ENCODE measurements at places on chromosomes 2 and 18.
A peak's percentile ranks its signal among the peaks of the same experiment; 100 is the strongest.

DNA sequence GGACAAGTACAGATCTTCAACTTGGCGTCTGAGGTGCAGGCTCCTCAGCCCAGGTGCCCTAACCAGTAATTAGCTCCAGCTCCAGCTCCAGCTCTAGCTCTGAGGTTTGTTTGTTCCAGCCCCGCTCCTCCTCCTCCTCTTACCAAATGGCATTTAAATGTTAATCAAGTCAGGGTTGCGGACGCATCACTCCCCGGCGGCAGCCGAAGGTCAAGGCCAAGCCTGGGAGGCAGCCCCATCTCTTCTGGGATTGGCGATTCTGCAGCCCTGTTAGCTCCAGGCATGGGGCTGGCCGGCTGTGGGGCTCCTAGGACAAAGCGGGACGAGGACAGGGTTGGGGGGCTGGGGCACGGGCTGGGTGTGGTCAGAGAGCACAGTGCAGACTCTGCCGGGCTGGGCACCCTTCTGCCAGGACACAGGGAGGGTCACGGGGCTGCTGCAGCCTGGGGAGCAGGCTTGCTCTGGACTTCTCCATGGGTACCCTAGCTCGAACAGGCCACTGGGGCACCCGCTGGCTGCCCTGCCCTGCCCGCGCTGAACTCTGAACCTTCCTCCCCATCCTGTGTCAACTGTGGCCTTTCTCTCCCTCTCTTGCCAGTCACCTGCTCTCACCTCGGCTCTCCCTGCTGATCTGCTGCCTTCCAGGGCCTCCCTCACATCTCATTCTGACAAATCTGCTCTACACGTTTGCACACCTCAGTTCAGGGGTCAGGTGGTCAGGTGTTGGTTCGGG lies 203.3 kb downstream of the CELF4 start:
- H3K4me1 ChIP-seq, result peaks cover 9% of the 10 kb centered on the region
- H3K27ac ChIP-seq, result no peak overlapping the region
- H3K27me3 ChIP-seq, result no peaks in the 10 kb centered on the region
- no peak for DNase-seq
- no peak overlapping the region for H3K4me3 ChIP-seq

DNA sequence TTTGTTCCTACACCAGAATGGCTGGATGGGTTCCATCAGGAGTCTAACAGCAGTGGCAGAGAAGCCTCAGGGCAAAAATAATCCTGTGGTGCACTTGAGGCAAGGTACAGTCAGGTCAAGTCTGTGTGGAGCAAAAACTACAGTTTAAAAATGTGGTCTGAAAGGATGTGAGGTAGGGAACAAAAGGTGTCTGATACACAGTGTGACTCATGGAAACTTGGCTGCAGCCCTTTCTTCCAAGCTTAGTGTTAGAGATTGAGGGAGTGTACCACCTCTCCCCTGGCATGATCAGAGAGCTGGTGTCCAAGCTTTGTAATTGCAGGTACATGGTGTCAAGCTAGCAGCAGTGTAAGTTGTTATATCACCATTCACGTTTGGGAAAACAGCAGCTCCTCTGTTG lies 8.9 kb downstream of the ANKAR start:
- peaks cover 3% of the 10 kb centered on the region for H3K4me1 ChIP-seq
- H3K27me3 ChIP-seq, result no peaks in the 10 kb centered on the region
- H3K27ac ChIP-seq, result no peak overlapping the region
- no peaks in the 10 kb centered on the region for H3K36me3 ChIP-seq

DNA sequence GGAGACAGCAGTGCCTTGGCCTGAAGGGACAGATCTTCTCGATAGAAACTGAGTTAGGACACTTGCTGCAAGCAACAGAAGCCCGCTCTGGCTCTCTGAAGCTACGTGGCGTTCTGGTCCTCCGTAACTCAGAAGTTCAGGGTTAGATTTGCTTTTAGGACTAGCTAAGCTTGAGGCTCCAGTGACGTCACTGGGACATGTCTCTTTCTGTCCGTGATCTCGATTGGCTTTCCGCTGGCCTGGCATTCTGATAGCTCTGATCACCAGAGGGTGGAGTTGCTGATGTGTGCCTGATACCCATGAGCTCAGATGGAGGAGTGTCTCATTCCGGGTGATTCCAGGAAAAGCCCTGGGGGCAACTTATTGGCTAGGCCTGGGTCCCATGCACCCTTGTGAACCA lies 75.0 kb downstream of the GLI2 start:
- H3K4me3 ChIP-seq, result no peak overlapping the region
- no peak for DNase-seq
- no peaks in the 10 kb centered on the region for H3K36me3 ChIP-seq
- H3K27me3 ChIP-seq, result peaks cover 4% of the 10 kb centered on the region
- no peak overlapping the region for H3K27ac ChIP-seq
- no peaks in the 10 kb centered on the region for H3K4me1 ChIP-seq

DNA sequence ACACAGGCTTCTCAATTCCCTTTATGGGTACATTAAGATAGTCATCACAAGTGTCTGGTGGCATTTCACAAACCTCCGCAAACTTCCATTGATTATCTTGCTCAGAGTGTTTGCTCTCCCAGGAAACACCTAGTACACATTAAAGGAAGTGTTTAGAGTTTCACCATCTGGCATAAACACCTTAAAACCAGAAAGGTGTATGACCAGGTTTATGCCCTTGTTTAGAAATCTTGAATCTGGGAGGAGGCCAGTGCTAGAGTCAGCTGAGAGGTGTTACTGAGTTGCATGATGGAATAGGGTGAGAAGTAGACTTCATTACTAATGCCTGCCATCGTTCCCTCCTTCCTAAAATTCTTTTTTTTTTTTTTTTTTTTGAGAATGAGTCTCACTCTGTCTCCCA lies 78.9 kb upstream of the FAM237A start:
- H3K4me1 ChIP-seq, result no peaks in the 10 kb centered on the region
- no peak overlapping the region for H3K27ac ChIP-seq
- H3K4me3 ChIP-seq, result no peak overlapping the region
- DNase-seq, result no peak
- H3K36me3 ChIP-seq, result no peaks in the 10 kb centered on the region

GRCh38 chr2:217641960-217642359 lies 360.8 kb downstream of the TNS1 start:
- no peak overlapping the region for H3K4me3 ChIP-seq
- H3K27ac ChIP-seq, result no peak overlapping the region
- no peaks in the 10 kb centered on the region for H3K27me3 ChIP-seq
- H3K4me1 ChIP-seq, result peaks cover 3% of the 10 kb centered on the region

- H3K4me3 ChIP-seq, result peak overlapping the region; percentile 94
- no peak for DNase-seq
- H3K4me1 ChIP-seq, result peaks cover 35% of the 10 kb centered on the region
- peak overlapping the region; percentile 77 for H3K27ac ChIP-seq
- H3K36me3 ChIP-seq, result no peaks in the 10 kb centered on the region
- H3K27me3 ChIP-seq, result no peaks in the 10 kb centered on the region
Measured at GRCh38 chr18:74290794-74291471, 830 bp downstream of the CYB5A start.

GRCh38 chr2:156434461-156435291 lies 1.5 kb upstream of the GPD2 start:
- peaks cover 5% of the 10 kb centered on the region for H3K4me1 ChIP-seq
- peak overlapping the region; percentile 97 for H3K27ac ChIP-seq
- no peaks in the 10 kb centered on the region for H3K36me3 ChIP-seq
- peak overlapping the region; percentile 74 for H3K4me3 ChIP-seq
- no peak for DNase-seq
- no peaks in the 10 kb centered on the region for H3K27me3 ChIP-seq

- no peaks in the 10 kb centered on the region for H3K27me3 ChIP-seq
- no peak overlapping the region for H3K4me3 ChIP-seq
- no peak overlapping the region for H3K27ac ChIP-seq
- no peak for DNase-seq
Measured at GRCh38 chr2:119810049-119810630, 50.4 kb downstream of the PTPN4 start.

- H3K27me3 ChIP-seq, result no peaks in the 10 kb centered on the region
- H3K4me1 ChIP-seq, result peaks cover 8% of the 10 kb centered on the region
- no peak overlapping the region for H3K27ac ChIP-seq
- no peaks in the 10 kb centered on the region for H3K36me3 ChIP-seq
Measured at GRCh38 chr2:124523096-124523495, 498.0 kb downstream of the CNTNAP5 start.

DNA sequence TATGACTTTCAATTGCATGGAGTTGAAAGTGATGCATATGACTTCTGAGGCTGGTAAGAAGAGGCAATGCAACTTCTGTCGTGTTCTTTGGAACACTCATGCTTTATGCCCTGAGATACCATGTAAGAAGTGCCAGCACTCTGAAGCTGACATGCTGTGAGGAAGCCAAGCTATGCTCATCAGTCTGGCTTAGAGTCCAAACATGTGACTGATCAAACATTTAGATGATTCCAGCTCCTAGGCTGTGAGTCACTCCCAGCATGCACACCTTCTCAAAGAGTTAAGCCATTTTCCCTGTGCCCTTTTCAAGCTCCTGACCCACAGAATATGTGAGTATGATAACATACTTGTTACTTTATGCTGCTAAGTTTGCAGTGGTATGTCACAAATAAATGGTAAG lies 15.8 kb upstream of the VRK2 start:
- DNase-seq, result no peak
- no peak overlapping the region for H3K27ac ChIP-seq
- H3K4me3 ChIP-seq, result no peak overlapping the region

GRCh38 chr2:190408538-190409271 lies 550 bp downstream of the MFSD6 start:
- H3K36me3 ChIP-seq, result no peaks in the 10 kb centered on the region
- peak overlapping the region; percentile 92 for H3K27ac ChIP-seq
- DNase-seq, result peak; percentile 29

GRCh38 chr2:174563530-174564282 lies 33.9 kb downstream of the WIPF1 start:
- no peak for DNase-seq
- H3K27ac ChIP-seq, result no peak overlapping the region
- peaks cover 23% of the 10 kb centered on the region for H3K4me1 ChIP-seq
- H3K36me3 ChIP-seq, result peaks cover 71% of the 10 kb centered on the region
- no peak overlapping the region for H3K4me3 ChIP-seq
- H3K27me3 ChIP-seq, result no peaks in the 10 kb centered on the region

DNA sequence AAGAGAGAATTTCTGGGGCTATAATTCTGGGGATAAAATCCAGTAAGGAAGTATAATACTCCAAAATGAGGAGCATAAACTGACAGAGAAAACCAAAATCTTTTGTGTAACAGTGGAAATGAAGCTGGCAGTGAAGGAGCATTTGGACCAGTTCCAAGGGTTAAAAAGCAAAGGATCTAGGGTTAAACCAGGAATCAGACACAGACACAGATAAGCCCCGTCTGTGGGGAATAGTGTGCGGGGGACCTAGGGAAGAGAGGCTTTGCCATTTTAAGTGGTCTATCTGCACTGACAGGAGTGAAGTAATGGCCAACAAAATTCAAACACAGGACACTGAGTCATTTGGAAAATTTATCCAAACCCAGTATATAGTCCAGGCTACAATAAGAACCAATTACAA lies 23.4 kb downstream of the SAP130 start:
- H3K36me3 ChIP-seq, result peaks cover 100% of the 10 kb centered on the region
- H3K4me3 ChIP-seq, result no peak overlapping the region
- no peak for DNase-seq

DNA sequence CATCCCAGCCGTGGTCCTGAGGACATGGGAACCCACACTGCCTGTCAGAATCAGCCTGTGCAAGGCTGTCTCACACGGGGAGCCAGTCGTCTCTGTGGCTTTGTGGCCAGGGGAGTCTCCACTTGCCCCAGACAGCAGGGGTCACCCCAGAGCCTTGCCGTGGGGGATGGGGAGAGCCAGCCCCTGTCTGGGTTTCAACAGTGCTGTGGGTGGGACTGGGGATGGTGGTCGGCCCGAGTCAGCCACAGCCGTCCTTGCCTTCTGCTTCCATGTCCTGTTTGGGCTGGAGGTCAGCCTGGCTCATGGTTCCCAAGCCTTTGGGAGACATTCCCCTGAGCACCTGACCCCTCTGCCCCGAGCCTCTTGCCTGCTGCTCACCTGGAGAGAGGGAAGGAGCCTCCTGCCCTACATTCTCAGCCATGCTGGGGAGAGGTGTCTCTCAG lies 19.6 kb downstream of the GPR35 start:
- DNase-seq, result no peak
- H3K4me1 ChIP-seq, result no peaks in the 10 kb centered on the region
- peaks cover 56% of the 10 kb centered on the region for H3K27me3 ChIP-seq
- H3K36me3 ChIP-seq, result no peaks in the 10 kb centered on the region
- no peak overlapping the region for H3K4me3 ChIP-seq
- no peak overlapping the region for H3K27ac ChIP-seq

DNA sequence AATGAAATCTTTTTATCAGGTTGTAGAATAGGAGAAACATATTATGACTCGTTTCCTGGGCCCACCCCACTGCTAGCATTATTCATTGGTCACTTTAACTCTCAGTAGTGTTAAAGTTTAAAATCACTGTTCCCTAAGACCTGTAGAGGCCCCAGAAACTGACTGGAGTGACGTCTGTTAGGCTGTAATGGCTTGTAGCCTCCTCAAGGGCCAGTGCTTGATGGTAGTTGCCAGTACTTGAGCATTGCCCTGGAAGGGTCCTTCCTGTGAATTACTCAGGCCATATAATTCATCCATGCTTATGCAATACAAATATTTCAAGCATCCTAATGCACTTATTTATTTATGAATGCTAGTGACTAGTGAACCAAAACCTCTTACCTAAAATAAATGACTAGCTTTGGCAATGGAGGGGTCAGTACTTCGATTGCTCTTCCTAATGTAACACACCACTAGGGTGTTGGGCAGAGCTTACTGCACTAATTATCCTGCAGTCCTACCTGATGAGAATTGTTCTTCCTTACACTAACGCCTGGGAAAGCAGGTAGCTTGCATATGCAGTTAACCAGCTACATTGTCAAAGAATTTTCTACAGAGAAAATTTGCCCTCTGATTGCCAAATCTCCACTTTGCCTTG lies 31.2 kb downstream of the ARHGAP25 start:
- peaks cover 19% of the 10 kb centered on the region for H3K4me1 ChIP-seq
- DNase-seq, result no peak
- H3K27me3 ChIP-seq, result no peaks in the 10 kb centered on the region
- no peaks in the 10 kb centered on the region for H3K36me3 ChIP-seq
- no peak overlapping the region for H3K4me3 ChIP-seq
